ENCODE measurements at places on chromosomes 5 and 9.

DNA sequence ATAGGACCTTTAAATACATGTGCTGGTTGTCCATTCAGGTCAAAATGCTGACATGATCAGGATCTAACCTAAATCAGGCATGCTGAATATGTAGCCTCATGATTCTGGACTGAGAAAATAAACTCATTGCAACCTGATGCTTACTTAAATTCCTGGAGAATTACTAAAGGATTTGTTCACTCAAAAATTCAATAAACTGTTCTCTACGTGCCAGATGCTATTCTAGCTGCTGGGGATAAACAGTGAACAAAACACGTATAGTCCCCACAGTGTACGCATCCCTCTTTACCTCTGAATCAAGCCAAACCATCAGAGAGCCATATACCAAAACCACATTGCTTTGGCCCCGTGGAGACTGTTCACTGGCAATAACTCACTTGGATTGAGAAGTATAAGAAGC, 6.1 kb downstream of the SCAI start:
- no peaks in the 10 kb centered on the region for H3K27me3 ChIP-seq
- peaks cover 30% of the 10 kb centered on the region for H3K4me1 ChIP-seq
- peaks cover 22% of the 10 kb centered on the region for H3K36me3 ChIP-seq
- no peak overlapping the region for H3K4me3 ChIP-seq
- H3K27ac ChIP-seq = no peak overlapping the region

DNA sequence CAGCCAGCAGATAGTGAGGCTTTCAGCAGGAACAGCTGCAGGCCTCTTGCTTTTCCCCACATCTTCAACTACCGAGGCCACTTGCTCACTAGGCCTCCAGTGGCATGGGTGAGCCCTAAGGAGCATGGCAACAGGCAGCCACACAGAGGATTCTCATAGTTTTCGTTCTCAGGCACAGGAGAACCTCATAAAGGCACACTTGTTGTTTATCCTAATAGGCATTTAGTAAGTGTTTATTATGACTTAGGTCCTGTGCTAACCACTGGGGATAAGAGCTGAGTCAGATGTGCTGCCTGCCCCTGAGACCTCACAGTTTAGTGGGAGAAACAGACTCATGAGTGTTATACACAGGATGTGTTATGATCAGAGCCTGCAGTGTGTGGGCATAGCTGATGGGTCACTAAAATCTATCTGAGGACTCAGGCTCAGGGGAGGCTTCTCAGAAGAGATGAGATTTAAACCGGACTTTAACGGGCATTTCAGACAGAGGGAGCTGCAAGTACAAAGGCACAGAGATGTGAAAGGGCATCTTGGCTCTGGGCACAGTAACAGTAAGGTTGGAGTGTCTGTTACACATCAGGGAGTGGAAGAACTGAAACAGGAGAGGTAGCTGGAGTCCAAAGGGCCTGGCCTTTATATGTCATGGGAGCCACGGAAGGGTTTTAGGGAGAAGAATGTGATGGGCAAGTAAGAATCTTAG, 21.0 kb upstream of the HEMGN start:
- no peaks in the 10 kb centered on the region for H3K36me3 ChIP-seq
- H3K27me3 ChIP-seq = no peaks in the 10 kb centered on the region
- H3K4me1 ChIP-seq = peaks cover 13% of the 10 kb centered on the region
- DNase-seq = no peak

GRCh38 chr9:1100945-1101344, 50.8 kb downstream of the DMRT2 start:
- no peaks in the 10 kb centered on the region for H3K36me3 ChIP-seq
- DNase-seq = no peak
- no peak overlapping the region for H3K4me3 ChIP-seq
- no peak overlapping the region for H3K27ac ChIP-seq

DNA sequence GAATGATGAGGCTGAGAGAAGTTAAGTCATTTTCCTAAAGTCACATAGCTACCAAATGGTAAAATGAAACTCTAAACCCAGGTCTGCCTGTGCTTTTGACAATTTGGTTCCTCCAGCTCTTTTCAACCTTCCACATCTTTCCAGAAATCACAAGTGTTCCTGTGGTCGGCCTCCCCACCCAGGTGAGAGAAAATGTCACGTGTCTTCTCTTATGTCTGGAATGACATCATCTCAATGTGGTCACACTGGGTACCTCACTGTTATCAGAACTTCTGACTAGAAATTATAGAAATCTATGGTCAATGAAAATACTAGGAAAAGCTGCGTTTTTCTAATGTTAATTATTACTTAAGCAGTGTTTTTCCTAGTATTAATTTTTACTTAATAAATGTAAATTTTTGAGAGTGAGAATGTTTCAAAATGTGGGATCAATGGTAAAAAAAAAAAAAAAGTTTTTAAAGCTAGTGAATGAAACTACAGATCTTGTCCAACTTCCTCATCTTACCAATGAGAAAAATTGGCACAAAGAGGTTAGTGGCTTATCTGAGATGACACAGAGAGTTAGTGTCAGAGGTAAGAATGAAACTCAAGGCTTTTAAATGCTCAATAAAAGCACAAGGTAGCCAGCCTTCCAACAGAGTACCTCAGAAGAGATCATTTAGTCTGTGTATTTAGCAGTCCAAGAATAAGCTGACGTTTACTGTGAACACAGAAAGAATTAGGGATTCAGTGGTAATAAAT, 228.7 kb upstream of the NR4A3 start:
- peaks cover 18% of the 10 kb centered on the region for H3K27me3 ChIP-seq
- peaks cover 6% of the 10 kb centered on the region for H3K4me1 ChIP-seq
- no peak overlapping the region for H3K27ac ChIP-seq
- no peak for DNase-seq
- H3K4me3 ChIP-seq = no peak overlapping the region

GRCh38 chr9:127089631-127090081, 32.8 kb downstream of the ANGPTL2 start:
- no peak overlapping the region for H3K27ac ChIP-seq
- H3K4me3 ChIP-seq = no peak overlapping the region
- no peak for DNase-seq
- no peaks in the 10 kb centered on the region for H3K36me3 ChIP-seq

DNA sequence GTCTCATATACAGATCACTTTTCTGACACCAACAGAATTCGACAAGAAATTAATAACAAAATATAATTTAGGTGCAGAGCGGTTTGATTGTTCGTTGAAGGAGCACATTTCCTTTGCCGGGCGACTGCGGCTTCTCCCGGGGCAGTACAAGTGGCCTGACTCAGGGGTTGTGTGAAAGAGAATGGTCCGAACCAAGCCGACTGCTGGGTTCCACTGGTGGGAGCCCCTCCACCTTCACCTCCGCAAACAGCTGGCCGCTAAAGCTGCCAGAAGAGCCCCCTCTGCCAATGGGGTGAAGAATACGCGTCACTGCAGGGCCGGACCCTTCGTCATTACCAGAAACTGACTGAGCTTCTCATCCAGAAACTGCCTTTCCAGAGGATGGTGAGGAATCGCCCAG, 156.0 kb upstream of the IFNE start:
- H3K27me3 ChIP-seq = peaks cover 5% of the 10 kb centered on the region
- H3K4me1 ChIP-seq = no peaks in the 10 kb centered on the region
- no peaks in the 10 kb centered on the region for H3K36me3 ChIP-seq
- no peak for DNase-seq
- H3K4me3 ChIP-seq = no peak overlapping the region

GRCh38 chr9:13063880-13064459, 215.5 kb downstream of the MPDZ start:
- no peak overlapping the region for H3K27ac ChIP-seq
- no peak for DNase-seq
- no peak overlapping the region for H3K4me3 ChIP-seq
- no peaks in the 10 kb centered on the region for H3K36me3 ChIP-seq
- no peaks in the 10 kb centered on the region for H3K4me1 ChIP-seq

GRCh38 chr5:69084195-69084594, 9.6 kb upstream of the SLC30A5 start:
- DNase-seq = no peak
- H3K4me1 ChIP-seq = peaks cover 19% of the 10 kb centered on the region
- no peaks in the 10 kb centered on the region for H3K27me3 ChIP-seq
- no peaks in the 10 kb centered on the region for H3K36me3 ChIP-seq
- no peak overlapping the region for H3K4me3 ChIP-seq

DNA sequence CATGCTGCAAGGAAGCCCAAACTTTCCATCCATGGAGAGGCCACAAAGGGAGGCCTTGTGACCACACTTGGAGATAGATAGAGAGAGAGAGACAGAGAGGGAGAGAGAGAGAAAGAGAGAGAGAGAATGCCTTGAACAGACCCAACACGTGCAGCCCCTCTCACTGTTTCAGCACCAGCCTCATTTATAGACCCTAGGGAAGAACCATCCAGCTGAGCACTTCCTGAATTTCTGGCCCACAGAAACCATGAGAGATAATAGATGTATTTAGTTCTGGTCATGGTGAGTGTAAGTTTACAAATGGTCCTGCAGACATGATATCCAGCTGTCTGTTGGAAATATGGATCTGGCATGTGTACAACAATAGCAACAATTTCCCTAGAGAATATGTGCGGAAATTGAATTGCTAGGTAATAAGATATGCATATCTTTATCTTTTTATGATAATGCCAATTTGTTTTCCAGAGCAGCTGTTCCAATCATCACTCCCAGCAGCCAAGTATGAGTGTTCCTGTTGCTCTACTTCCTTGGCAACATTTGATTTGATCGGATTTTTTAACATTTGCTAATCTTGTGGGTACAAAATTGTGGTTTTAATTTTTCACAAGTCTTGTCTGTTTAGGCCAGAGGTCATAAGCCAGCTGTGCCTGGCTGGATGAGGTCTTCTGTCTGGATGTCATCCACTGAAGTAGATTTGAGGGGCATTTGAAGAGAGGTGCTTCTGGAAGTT, 217.3 kb upstream of the IL12B start:
- no peak for DNase-seq
- no peaks in the 10 kb centered on the region for H3K4me1 ChIP-seq
- H3K4me3 ChIP-seq = no peak overlapping the region
- no peaks in the 10 kb centered on the region for H3K36me3 ChIP-seq
- H3K27ac ChIP-seq = no peak overlapping the region

DNA sequence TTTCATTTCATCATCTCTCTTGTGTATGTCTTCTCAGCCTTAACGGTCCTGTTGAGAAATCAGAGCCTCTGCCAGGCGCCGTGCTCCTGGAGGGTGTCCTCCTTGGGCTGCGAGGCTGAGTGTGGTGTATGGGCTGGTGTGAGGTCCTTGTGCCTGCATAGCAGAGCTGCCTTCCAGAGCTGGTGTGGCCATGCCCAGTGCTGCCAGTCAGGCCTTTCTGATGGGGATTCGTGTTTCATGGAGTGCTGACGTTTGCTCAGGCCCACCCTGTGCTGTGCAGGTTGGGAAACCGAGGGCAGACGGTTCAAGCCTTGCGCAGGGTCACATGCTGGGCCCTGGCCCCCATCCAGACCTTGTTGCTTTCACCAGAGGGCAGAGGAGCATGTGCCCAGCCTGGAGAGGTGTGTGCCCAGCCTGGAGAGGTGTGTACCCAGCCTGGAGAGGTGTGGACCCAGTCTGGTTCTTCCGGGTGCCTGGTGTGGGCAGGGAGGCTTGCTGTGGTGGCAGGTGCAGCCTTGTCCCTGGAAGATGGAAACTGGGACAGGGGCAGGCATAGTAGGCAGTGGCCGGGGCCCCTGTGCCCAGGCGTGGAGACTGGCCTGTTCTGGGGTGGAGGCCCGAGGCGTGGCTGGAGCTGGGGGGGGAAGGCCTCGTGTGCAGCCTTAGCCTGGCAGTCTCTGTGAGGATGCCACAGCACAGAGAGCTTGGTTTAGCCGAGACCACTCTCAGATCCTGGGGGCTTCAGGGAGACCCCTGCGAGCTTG, 84.0 kb downstream of the RXRA start:
- peaks cover 37% of the 10 kb centered on the region for H3K4me1 ChIP-seq
- H3K4me3 ChIP-seq = no peak overlapping the region
- no peaks in the 10 kb centered on the region for H3K36me3 ChIP-seq

- H3K4me1 ChIP-seq = no peaks in the 10 kb centered on the region
- no peaks in the 10 kb centered on the region for H3K36me3 ChIP-seq
- H3K4me3 ChIP-seq = no peak overlapping the region
- no peak overlapping the region for H3K27ac ChIP-seq
These were observed 146.0 kb downstream of the LIFR start for GRCh38 chr5:38410304-38410990.

- H3K27me3 ChIP-seq = peaks cover 12% of the 10 kb centered on the region
- no peaks in the 10 kb centered on the region for H3K36me3 ChIP-seq
- H3K27ac ChIP-seq = no peak overlapping the region
- no peak overlapping the region for H3K4me3 ChIP-seq
- DNase-seq = no peak
These were observed 147.4 kb upstream of the IRX4 start for GRCh38 chr5:2030131-2030530.

GRCh38 chr9:37302277-37302676, 120.2 kb upstream of the GRHPR start:
- peak overlapping the region; percentile 40 for H3K4me3 ChIP-seq
- peak overlapping the region; percentile 85 for H3K27ac ChIP-seq
- peak; percentile 68 for DNase-seq
- peaks cover 50% of the 10 kb centered on the region for H3K4me1 ChIP-seq
- H3K27me3 ChIP-seq = no peaks in the 10 kb centered on the region
- peaks cover 43% of the 10 kb centered on the region for H3K36me3 ChIP-seq

DNA sequence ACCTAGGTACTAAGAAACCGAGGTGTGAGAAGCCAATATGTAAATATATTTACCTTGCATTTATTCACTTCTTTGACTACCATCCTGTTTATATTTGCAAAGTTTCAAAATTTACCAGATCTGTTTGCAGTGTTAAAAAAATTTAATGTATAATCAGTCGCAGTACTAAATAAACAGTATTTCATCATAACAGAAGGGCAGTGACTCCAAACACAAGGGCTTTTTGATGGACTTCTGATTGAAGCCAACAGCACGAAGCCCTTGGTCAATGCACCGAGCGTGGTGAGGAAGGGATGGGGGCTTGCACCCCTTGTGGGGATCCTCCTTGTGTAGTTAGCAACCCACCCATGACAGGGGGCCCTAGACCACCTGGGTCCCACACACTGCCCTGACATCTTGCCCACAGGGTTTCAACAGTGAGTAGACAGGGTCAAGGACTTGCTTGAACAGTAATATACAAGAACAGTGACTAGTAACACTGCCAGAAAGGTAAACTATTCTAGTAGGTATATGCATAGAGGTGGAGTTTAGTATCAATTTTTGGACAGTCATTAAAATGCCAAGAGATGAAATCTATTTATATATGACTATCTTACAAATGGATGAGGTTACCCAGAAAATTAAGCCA, 52.6 kb upstream of the TBC1D9B start:
- H3K4me3 ChIP-seq = no peak overlapping the region
- H3K36me3 ChIP-seq = no peaks in the 10 kb centered on the region
- no peak overlapping the region for H3K27ac ChIP-seq
- H3K4me1 ChIP-seq = no peaks in the 10 kb centered on the region
- no peak for DNase-seq

DNA sequence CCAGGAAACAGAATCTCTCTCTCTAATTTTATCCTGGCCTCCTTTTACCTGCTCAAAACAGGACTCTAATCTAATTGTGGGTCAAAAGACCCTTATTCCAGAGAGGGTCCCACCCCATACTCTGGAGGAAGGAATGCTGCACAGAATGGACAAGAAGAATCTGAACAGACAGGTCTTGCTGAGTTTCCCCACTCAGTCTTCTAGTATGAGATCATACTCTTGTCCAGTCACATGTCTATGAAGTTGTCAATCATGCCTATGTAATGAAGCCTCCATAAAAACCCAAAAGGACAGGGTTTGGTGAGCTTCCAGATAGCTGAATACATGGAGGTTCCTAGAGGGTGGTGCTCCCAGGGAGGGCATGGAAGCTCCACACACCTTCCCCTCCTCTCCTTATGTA, 123.9 kb upstream of the FER start:
- no peaks in the 10 kb centered on the region for H3K4me1 ChIP-seq
- DNase-seq = no peak
- H3K27me3 ChIP-seq = peaks cover 2% of the 10 kb centered on the region
- H3K4me3 ChIP-seq = no peak overlapping the region

Data from activated CD4-positive, alpha-beta memory T cell treated with anti-CD3 and anti-CD28 coated beads, Interleukin-2, amount 10 ng/mL, durations not matched to agents 7 days and 5 days (primary cell).